ENCODE measurements at places on chromosomes 3 and 15. TPM values are rescaled to one million over a fixed set of nuclear protein-coding genes. Genes with fewer than 3 reads are reported as not detected.

Gene WNT7A
- 0.07 TPM for total RNA-seq

Gene C3orf62
- 2.4 TPM for total RNA-seq

- DNase-seq, result peak; percentile 1
Observed at GRCh38 chr3:126951561-126951960, 31.4 kb upstream of the PLXNA1 start.

DNA sequence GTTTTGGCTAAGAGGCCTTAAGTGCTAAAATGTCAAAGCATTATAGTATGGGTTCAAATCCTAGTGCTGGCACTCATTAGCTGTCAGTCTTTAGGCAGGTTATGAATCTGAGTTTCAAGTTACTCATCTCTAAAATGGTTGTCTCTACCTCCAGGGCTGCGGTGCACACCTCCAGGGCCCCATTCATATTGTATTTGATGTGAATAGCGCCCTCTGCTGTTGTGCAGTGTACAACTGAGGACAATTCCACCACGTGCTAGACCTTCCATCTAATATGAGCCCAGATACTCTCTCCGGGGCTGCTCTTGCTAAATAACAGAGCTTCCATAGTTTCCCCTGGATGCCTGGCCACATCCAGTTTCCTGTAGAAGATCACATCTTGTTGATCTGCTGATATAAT is 54.3 kb downstream of the OXNAD1 start:
- DNase-seq, result peak; percentile 67

All from WTC11 (cell line).